Hematopoietic multipotent progenitor cell treated with erythropoietin and hydrocortisone succinate and interleukin-3 and kit ligand, for 15 days (in vitro differentiated cells): ENCODE measurements at places on chromosomes 1 and 21.

DNA sequence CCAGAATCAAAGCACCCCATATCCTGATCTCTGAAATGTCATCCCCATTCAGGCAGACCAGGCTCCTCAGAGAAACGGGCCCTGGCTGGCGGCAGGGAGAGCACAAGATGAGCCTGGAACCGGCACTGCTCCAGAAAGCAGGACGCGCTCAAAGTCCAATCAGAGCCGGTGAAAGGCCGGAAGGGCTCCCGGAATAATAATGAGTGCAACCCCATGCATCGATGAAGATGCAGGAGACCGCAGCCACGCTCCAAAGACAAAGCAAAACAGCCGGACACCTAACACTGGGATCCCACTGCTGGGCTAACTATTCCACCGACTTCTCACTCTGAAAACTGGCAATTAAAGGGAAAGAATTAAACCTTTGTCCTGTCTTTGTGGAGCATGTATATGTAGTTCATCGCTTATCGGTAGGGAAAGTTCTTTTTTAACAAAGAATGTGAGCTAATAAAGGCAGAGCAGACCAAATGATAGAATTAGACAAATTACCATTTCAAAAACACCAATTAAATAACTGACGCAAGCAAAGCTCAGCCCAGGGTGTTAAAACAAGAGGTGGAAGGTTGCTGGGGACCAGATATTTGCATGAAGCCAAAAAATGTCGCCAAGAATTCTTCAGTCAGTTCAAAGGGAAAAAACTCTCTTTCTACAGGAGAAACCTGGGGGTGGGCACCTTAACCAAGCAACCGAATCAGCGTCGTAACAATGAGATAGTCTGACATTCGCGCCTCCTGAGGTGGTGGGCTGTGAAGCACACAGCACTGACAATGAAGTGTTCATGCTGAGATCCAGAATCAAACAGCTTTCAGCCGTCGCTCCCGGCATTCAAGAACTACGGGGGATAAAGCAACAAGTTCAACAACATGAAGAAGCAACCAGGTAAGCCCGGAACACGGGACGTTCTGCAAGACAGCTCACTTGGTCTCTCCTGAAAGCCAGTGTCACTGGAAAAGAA is 95.2 kb downstream of the NPHP4 start:
- no peak for DNase-seq

- no peak for DNase-seq
These were observed 75.3 kb upstream of the KIAA0040 start for GRCh38 chr1:175267716-175268416.

GRCh38 chr21:43605320-43606215 is 53.7 kb downstream of the HSF2BP start:
- DNase-seq: no peak

GRCh38 chr1:21585037-21585436 is 75.8 kb downstream of the ALPL start:
- DNase-seq: no peak

DNA sequence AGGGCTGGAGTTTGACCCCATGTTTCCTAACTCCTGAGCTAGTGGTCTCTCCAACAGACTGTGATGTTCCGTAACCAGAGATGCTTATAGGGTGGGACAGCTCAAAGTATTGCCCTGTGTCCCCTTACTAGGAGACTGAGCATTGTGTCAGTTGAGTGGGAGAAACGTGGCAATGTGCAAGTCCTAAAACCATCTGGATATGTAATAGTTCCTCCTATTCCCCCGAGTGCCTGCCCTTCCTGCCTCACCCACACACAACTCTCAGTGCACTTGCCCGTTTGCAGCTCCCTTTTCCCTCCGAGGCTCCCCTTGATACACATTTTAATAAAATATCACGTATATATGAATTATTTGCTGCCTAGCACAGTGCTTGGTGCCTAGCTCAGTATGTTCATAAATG is 3.4 kb downstream of the PIGV start:
- no peak for DNase-seq

- no peak for DNase-seq
These were observed 464.8 kb downstream of the PTBP2 start for GRCh38 chr1:97186381-97186780.

DNA sequence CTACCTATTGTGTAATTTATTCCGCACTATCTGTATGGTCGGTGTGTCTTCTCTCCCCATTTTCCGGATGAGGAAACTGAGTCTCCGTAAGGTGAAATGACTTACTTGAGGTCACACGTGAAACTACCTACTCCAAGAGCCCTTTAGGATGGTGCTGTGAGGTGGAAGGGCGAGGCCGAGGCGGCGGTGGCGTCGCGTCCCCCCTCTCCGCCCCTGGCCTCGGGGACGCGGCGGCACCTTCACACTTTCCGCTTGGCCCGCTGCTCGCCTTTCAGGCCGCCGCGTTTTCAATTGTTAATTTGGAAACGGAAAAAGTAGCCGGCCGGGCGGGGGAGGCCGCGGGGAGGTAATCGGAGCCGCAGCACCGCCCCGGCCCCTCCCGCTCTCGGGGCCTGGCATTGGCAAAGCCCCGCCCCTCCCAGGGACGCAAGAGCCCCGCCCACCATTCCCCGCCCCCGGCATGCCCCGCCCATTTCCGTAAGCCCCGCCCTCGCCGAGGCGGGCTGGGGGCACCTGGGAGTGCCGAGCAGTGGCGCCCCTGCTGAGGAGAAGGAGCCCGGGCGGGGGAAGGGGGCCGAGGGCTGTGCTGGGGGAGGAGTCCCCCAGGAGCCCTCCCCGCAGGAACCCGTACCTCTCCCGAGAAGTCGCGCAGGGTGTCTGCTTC is 18.6 kb downstream of the KCNQ4 start:
- peak; percentile 88 for DNase-seq

GRCh38 chr1:202002507-202002906 is 7.9 kb upstream of the ELF3 start:
- no peak for DNase-seq

DNA sequence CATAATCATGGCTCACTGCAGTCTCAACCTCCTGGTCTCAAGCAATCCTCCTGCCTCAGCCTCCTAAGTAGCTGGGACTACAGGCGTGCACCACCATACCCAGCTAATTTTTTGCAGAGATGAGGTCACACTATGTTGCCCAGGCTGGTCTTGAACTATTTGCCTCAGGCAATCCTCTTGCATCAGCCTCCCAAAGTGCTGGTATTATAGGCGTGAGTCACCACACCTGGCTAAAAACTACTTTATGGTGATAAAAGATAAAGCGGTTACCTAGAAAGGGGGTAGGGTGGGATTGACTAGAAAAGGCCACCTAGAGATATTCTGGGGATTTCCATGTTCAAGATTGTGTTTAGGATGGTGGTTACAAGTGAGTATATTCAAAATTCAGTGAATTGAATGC is 5.0 kb downstream of the TSTD1 start:
- DNase-seq: no peak

DNA sequence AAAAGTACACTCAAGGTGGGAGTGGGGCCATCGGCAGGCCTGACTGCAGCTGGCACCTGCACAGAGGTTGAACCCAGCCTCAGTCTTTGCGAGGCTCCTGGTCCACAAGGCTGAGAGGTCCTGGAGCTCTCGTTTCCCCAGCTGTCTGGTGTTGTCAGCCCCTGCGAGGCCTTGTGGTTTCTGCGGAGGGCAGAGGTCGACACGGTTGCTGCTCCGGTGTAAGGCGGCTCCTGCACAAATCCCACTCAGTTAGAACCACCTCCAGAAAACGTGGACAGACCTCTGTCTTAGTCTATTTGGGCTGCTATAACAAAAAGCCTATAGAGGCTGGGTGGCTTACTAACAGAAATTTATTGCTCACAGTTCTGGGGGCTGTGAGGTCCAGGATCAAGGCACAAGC is 5.8 kb downstream of the KIAA1614 start:
- DNase-seq: no peak

- DNase-seq: no peak
These were observed 4.4 kb upstream of the HMGN1 start for GRCh38 chr21:39353295-39353694.

GRCh38 chr1:101506541-101507164 is 269.8 kb downstream of the S1PR1 start:
- peak; percentile 51 for DNase-seq

DNA sequence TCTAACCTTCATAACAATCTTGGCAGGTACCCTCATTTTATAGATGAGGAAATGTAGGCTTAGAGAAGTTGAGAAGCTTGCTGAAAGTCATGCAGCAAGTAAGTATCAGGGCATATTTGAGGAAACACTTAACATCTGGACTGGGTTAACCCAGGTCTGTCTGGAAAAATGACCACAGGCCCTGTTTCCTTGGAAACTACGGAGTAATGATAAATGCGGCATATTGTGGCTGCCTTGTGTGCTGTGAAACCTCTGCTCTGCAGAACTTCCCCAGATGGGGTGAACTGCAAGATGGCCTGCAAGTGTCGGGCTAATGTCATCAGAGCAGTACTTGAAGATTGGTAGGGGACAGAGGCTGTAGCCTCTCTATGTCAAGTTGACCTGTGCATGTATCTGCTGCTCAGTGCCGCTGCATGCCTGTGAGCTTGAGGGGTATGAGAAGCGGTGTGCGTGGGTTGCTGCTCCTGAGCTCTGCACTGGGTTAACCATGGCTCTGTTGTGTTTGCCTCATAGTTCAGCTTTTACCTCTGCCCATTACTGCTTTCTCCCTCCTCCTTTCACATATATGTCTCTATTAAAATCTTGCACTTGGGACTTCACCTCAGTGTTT is 83.1 kb downstream of the WDR3 start:
- no peak for DNase-seq

DNA sequence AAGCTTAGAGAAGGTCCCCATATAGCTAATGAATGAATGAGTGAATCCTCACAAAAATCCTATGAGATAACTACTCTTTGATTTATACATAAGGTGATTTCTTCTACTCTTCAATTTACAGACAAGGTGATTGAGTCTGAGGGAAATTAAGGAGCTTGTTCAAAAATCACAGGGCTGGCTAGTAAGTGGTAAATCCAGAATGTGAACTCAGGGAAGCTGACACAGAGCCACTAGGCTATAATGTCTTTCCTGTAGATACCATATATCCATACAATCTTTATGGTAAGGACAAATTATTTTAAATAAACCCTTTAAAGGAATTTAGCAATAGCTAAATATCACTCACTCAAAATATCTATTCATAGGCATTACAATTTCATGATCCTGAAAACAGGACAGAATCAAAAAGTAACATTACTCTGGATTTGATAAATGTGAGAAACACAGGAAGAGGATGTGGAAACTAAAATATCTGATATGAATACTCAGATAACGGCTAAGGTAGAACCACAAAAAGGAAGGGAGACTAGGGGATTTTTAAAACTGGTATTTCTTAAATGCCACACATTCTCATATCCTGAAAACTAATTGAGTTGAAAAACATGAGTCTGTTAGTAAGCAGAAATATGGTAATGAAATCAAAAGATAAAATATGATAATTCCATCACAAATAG is 108.2 kb downstream of the NBPF12 start:
- DNase-seq: no peak

GRCh38 chr1:217273866-217274265 is 357.0 kb downstream of the GPATCH2 start:
- DNase-seq: no peak

- no peak for DNase-seq
These were observed 3.2 kb upstream of the RAB3GAP2 start for GRCh38 chr1:220275430-220275829.

DNA sequence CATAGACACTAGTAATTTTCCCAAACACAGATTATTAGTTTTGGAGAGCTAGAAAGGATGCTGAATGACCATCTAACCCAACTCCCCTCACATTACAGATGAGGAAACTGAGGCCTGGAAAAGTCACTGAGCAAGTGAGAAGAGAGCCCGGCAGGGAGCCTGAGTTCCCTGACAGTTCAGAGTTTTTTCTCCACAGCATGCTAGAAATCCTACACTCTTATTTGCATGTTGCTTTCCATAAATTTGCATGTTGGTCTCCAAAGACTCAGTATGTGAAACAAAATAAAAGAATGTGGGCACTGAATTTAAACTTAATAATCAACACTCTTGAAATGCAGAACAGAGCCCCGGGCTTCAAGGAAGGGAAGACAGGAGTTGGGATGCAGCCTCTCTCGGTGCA is 132.3 kb downstream of the CCDC185 start:
- no peak for DNase-seq

- no peak for DNase-seq
These were observed 613.5 kb downstream of the LMO4 start for GRCh38 chr1:87942165-87942564.

DNA sequence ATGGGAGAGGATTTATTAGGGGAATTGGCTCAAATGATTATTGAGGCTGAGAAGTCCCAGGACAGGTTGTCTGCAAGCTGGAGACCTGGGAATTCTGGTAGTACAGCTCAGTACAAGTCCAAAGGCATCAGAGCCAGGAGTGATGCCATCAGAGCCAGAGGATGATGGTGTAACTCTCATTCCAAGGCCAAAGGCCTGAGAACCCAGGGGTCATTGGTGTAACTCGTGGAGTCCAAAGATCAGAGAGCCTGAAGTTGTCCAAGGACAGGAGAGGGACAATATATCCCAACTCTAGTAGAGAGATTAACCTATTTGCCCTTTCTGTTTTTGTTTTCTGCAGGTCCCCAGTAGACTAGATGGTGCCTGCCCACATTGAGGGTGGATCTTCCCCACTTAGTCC is 134.3 kb downstream of the MAP3K21 start:
- no peak for DNase-seq

GRCh38 chr21:16072221-16072620 is 342.4 kb downstream of the USP25 start:
- DNase-seq: no peak

DNA sequence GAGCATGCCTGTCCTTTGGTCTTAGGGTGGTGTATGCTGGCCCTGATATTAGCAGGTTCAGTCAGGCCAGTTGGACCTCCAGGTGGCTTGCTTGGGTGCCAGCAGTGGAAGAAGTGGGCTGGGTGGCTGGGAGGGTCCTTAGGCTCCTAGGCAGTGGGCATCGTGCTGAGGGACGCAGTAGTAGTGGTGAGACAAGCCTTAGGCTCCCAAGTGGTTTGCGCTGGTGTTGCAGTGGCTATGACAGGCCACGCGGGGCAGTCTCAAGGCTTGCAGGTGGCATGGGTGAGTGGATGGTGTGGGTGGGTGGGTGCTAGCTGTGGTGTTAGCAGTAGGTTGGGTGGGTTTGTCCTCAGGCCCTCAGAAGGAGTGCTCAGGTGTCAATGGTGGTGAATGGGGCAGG is 162.3 kb downstream of the FMN2 start:
- no peak for DNase-seq

- no peak for DNase-seq
These were observed 10.9 kb downstream of the EXO5 start for GRCh38 chr1:40519517-40519916.

DNA sequence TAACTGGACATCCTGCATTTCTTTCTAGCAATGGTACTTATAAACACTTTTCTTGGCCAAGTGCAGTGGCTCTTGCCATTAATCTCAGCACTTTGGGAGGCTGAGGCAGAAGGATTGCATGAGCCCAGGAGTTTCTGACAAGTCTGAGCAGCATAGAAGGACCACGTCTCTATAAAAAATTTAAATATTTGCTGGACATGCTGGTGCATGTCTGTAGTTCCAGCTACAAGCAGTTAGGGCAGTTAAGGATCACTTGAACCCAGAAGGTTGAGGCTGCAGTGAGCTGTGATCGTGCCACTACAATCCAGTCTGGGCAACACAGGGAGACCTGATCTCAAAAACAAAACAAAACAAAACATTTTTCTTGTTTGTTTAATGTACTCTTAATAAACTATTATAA is 434.0 kb downstream of the PLA2G4A start:
- DNase-seq: no peak

- DNase-seq: no peak
These were observed 3.6 kb upstream of the ZNF672 start for GRCh38 chr1:248834343-248834940.
